ENCODE measurements at places on chromosomes 16 and 17. TPM values are rescaled to one million over a fixed set of nuclear protein-coding genes. Genes with fewer than 3 reads are reported as not detected.

The CDH11 gene
- total RNA-seq: 94.1 TPM

The TNFRSF13B gene
- 0.27 TPM for total RNA-seq

The SLC16A13 gene
- 9.9 TPM for total RNA-seq

DNA sequence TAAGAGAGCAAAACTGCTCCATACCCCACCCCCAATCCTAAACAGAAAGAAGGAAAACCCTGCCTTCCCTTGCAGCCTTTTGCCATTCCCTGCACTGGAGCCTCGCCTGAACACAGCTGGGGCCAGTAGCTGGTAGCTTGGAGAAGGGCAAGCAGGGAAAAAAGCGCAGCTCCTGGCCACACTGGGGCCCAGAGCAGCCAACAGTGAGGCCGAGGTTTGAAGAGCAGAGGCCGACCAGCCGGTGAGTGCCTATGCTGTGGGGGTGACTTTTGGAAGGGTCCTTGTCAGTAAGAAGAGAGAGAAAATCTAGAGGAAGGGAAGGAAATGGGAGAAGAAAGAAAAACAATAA, 3.2 kb upstream of the HOXB9 start:
- peaks cover 100% of the 10 kb centered on the region for H3K27me3 ChIP-seq
- H3K4me3 ChIP-seq: no peak overlapping the region
- DNase-seq: no peak

GRCh38 chr17:36196131-36196486, 449 bp downstream of the CCL3L1 start:
- peaks cover 3% of the 10 kb centered on the region for H3K27me3 ChIP-seq
- H3K27ac ChIP-seq: no peak overlapping the region
- peaks cover 7% of the 10 kb centered on the region for H3K4me1 ChIP-seq
- no peak for DNase-seq

- no peaks in the 10 kb centered on the region for H3K27me3 ChIP-seq
- DNase-seq: no peak
- peaks cover 15% of the 10 kb centered on the region for H3K4me1 ChIP-seq
- no peak overlapping the region for H3K27ac ChIP-seq
- no peak overlapping the region for H3K4me3 ChIP-seq
- H3K36me3 ChIP-seq: peaks cover 18% of the 10 kb centered on the region
These were observed 11.5 kb downstream of the SLC35B1 start for GRCh38 chr17:49696233-49696761.

GRCh38 chr16:82748026-82748425, 121.3 kb downstream of the CDH13 start:
- H3K4me1 ChIP-seq: no peaks in the 10 kb centered on the region
- no peak overlapping the region for H3K4me3 ChIP-seq
- no peaks in the 10 kb centered on the region for H3K36me3 ChIP-seq
- no peak for DNase-seq

Measured in lower lobe of right lung (tissue), 2 donors.